ENCODE measurements at places on chromosomes 1 and 21.

DNA sequence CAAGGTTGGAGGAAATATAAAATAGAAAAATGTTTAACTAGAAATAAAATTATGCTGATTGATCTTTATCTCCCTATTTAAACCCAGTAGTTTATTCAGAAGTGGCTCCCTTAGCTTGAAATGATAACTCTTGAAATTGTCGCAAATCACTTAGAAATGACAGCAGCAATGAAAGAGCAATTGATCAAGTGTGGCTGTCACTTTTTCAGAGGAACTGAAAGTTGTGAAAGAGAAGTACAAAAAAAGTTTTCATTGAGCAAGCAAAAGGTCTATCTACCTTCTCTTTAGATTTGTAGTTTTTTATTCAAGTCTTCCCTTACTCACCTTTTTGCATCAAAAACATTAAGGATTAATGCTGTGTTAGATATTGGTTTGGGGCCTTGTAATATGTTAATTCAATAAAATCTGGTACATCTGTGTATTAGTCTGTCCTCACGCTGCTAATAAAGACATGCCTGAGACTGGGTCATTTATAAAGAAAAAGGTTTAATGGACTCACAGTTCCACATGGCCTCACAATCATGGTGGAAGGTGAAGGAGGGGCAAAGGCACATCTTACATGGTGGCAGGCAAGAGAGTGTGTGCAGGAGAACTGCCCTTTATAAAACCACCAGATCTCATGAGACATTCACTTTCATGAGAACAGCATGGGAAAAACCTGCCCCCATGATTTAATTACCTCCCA is 48.3 kb downstream of the LRRC8C start:
- DNase-seq, result no peak

DNA sequence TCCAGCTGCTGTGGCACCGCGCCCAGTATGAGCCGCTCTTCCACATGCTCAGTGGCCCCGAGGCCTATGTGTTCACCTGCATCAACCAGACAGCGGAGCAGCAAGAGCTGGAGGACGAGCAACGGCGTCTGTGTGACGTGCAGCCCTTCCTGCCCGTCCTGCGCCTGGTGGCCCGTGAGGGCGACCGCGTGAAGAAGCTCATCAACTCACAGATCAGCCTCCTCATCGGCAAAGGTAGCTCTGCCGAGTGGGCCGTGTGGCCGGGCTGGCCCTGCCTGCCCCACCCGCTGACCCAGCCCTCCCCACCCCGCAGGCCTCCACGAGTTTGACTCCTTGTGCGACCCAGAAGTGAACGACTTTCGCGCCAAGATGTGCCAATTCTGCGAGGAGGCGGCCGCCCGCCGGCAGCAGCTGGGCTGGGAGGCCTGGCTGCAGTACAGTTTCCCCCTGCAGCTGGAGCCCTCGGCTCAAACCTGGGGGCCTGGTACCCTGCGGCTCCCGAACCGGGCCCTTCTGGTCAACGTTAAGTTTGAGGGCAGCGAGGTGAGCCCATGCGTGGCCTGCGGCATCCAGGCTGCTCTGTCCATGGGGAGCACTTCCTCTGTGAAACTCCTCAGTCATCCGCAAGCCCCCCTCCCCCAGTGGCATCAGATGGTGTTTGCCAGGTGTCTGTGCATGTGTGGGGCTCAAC is 64.2 kb downstream of the PIK3CD start:
- no peak for DNase-seq

GRCh38 chr1:150804671-150805070 is 3.4 kb downstream of the CTSK start:
- no peak for DNase-seq

GRCh38 chr1:245598524-245599305 is 443.9 kb downstream of the KIF26B start:
- no peak for DNase-seq

GRCh38 chr1:98289311-98289710 is 368.5 kb upstream of the DPYD start:
- no peak for DNase-seq

- DNase-seq, result no peak
These were observed 21.3 kb upstream of the ATF3 start for GRCh38 chr1:212587016-212587887.

DNA sequence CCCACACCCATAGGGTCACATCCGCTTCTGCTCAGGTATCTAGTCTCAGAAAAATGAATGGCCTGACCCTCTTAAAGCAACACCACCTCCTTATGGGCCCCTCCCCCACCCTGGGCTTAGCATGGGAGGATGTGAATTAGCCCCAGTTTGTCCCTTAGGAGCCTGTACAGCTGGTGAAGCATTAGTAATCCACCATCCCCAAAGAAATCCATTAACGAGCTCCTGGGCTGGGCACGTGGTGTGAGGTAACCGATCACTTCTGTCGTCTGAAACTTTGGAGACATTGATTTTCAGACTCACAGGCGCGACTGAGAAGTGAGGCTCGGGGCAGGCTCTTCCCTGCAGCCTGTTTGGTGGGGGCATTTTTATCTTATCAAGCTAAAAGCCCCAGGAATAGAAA is 10.5 kb downstream of the RASSF5 start:
- DNase-seq, result no peak

DNA sequence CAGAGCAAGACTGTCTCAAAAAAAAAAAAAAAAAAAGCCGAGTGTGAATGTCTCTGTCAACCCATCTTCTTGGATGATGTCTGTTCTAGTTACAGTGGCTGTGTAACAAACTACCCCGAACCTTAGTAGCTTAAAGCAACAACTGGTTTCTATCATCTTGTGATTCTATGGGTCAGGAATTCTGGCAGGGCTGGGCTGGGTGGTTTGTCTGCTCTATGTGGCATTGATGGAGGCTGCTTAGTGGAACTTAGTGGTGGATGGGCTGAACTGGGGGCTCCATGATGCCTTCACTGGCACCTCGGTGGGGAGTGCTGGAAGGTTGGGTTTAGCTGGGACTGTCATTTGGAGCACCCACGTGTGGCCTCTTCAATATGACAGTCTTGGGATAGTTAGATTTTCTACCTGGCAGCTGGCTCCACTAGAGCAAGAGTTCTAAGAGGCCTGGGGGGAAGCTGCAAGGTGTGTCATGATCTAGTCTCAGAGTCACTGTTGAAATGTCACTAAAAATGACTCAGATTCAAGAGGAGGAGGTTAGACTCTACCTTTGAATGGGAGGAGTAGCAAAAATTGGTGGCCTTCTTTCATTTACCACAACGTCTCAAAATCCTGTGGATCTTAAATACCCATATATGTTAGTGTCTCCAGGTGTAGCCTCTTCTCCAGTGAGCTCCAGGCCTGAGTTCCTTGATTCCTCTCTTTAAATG is 18.6 kb downstream of the ACOT11 start:
- DNase-seq, result no peak

DNA sequence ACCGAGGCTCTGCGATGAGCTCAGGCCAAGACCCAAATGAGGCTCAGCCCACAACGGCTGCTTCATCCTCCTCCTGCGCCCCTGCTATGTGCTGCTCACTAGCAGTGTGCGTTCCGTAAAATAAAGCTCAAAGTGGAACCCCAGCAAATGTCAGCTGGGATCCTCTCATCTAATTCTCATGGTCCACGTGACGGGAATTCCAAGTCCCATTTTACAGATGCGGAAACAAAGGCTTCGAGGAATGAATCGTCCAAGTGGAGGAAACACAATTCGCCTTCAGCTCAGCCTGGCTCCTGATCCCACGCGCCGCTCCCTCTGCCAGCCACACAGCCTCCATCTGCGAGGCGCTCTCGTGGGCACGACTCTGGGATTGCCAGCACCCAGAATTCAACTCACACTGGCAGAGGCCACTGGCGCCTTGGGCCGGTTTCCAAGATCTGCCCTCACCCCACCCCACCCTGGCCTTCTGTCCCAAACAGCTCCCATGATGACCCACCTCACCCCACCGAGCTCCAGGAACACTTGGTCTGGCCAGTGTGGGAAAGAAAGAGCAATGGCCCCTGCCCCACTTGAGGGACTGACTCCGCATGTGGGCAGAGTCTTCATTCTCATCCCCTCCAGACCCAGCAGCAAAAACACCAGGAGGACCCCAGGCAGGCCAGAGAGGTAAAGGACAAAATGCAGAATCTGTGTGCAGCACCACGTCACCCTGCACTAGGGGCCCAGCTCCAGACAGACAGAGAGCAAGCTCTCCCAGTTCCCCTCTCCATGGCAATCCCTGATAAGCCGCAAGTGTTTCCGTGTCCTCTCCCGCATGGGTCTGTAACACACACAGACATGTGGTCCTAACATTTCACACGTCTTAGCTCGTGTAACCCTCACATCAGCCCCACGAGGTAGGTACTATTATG is 10.5 kb downstream of the CASZ1 start:
- no peak for DNase-seq

- no peak for DNase-seq
These were observed 86.0 kb upstream of the TLR5 start for GRCh38 chr1:223228931-223229528.

DNA sequence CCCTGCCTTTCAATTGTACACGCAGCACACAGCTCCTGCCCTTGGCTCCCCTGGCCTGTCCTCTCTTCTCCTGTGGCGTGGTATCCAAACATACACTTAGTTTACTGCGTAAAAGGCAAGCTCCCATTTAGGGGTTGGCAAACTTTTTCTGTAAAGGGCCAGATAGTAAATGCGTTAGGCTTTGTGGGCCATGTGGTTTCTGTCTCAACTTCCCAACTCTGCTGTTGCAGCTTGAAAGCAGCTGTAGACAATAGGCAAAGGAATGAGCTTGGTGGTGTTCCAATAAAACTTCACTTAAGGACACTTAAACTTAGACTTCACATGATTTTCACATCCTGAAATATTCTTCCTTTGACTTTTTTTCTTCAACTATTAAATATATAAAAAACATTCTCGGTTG is 63.3 kb downstream of the RHOU start:
- no peak for DNase-seq

DNA sequence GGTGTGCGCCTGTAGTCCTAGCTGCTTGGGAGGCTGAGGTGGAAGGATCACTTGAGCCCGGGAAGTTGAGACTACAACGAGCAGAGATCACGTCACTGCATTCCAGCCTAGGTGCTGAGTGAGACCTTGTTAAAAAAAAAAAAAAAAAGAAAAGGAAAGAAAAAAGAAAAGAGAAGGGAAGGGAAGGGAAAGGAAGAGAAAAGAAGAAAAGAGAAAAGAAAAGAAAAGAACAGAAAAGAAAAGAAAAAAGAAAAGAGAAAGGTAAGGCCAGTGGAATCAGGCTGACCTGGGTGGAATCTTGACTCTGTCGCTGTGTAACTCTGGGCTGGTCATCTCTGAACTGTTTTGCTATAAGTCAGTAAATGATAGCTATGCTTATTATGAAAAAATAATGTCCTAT is 33.7 kb upstream of the KIRREL1 start:
- no peak for DNase-seq

Data from natural killer cell (primary cell).